Stimulated activated CD8-positive, alpha-beta memory T cell treated with anti-CD3 and anti-CD28 coated beads, Interleukin-4, amount 100 ng/mL, for 4 hours (primary cell): ENCODE measurements at places on chromosomes 4 and X.

DNA sequence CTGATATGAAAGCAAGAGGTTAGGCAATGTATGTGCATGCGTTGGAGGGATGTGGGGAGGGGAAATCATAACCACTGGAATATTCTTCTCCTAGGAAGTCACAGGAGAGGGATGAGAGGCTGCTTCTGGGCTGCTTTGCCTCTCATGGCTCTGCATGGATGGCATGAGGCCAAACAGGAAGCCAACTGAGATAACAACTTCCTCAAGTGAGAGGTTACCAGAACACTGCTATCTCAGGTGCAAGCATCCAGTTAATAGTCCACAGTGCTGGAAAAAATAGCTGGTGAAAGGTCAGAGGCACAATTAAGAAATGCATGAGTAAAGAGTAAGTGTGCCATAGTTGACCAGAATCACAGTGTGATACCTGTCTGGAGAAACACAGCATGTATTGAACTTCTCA lies 113.3 kb downstream of the ELOVL6 start:
- DNase-seq = no peak

DNA sequence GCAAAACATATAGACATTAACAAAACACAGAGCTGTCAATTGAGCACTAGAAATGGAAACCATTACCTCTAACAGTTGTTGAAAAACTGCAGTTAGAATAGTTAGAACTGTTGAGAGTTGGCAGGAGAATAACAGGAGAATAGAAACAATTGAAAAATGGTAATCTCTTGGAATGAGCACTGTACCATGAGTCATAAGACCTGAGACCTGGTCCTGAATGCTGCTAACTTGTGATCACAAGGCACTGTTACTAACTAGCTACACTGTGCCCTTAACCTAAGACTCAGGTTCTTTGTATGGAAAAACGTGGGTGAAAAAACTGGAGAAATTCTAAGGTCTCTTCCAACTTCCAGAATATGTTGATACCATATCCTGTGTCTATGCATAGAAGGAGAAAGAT lies 29.3 kb downstream of the FAM114A1 start:
- DNase-seq = no peak

DNA sequence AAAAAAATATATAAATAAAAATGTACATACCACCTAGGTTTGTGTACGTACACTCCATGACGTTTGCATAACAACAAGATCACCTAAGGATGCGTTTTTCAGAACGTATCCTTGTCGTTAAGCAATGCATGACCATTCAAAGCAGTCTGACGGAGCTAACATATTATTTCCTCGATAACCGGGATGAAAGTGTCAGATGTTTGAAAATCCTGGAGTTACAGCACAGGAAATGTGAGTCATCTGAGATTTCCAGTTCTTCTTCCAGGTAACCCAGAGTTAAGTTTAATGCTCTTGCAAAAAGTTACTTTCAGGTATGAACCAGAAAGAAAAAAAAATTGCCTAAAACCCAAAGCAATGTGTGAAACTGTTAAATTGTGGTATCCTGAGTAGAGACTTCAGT lies 107.9 kb downstream of the LDB2 start:
- no peak for DNase-seq

DNA sequence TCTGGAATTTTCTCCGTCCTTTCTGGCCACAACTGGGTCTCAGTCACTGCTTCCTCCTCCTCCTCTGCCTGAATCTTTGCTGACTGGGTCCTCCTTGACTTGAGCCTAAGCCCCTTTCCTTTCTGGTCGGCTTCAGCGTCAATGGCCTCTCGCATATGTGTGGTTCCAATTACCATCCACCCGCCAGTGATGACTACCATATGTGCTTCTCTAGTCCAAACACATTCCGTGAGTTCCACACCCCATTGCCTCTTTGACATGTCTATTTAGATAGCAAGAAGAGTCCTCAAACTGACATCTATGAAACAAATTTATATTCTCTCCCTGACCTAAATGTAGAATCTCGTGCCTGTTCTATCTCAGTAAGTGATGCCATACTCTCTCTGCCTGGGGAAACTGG lies 19.8 kb downstream of the MXRA5 start:
- DNase-seq = no peak

- DNase-seq = no peak
These were observed 43.1 kb upstream of the CYP2U1 start for GRCh38 chr4:107888237-107888636.

DNA sequence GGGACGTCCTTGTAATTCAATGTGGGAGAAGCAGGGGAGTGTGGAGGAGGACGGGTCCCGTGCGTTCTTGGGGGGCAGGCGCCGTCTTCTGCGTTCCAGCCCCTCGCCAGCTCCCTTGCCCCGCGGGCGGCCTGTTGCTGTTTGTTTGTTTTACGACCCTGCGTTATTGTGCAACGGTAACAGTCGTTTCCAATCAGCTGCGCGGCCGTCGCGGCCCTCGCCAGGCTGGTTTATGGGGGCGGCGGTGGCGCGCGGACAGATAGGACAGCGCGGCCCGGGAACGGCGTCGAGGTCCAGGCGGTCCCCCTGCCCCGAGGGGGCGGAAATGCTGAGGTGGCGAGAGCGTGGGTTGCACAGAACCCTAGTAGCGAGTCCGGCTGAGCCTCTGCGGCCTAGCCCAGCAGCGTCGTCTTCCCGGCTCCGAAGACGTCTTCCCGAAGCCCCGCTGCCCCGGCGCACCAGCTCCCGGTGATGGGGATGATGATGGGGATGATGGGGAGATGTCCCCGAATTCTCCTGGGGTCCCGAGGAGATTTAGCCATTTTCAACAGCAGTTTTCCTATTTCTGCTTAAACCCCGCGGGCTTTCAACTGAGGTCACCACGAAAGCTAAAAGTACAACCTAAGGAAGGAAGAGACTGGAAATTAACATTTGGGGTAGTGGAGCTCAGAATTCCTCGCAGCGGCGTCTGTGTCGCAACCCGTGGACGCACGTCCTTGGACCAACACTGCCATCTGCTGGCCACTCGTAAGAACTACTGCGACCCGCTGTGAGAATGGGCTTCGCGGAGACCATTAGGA lies 4.8 kb downstream of the PDGFRA start:
- DNase-seq = peak; percentile 27

GRCh38 chrX:120462370-120462769 lies 6.7 kb downstream of the LAMP2 start:
- no peak for DNase-seq
